M059J (cell line): ENCODE measurements at places on chromosomes 1 and 21. TPM values are rescaled to one million over a fixed set of nuclear protein-coding genes. Genes with fewer than 3 reads are reported as not detected.

Gene EFNA4
- 22.8 and 36.2 TPM in 2 replicates for total RNA-seq

Gene TMPRSS3
- total RNA-seq = 0.27 TPM in 1 of 2 replicates, not detected in the other

Gene OVAAL
- total RNA-seq = 0.05 and 0.79 TPM in 2 replicates

Gene LMOD1
- 4.7 and 6.0 TPM in 2 replicates for total RNA-seq

Gene GPR61
- not detected in 2 replicates for total RNA-seq

Gene GJB4
- total RNA-seq = not detected in 2 replicates

- DNase-seq = no peak
These were observed 11.7 kb upstream of the SNAPIN start for GRCh38 chr1:153646672-153647345.

DNA sequence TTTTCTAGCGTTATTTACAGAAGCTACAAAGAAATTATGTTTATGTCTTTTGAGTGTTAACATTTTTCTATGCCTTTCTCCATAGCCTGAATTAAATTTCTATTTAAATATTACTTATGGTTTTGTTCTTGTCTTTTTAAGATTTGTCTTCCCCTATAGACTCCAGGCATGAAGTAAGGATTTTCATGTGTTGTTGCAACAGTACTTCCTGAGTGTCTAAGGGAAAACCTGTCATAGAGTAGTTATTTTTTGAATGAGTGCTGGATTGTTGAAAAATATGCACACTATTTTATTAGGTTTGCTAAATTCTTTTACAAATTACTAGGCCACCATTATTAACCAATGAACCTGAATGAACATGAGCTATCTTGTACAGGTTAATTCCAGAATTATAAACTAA is 27.1 kb downstream of the SAMSN1 start:
- no peak for DNase-seq
